ENCODE measurements at places on chromosomes 4 and X.

DNA sequence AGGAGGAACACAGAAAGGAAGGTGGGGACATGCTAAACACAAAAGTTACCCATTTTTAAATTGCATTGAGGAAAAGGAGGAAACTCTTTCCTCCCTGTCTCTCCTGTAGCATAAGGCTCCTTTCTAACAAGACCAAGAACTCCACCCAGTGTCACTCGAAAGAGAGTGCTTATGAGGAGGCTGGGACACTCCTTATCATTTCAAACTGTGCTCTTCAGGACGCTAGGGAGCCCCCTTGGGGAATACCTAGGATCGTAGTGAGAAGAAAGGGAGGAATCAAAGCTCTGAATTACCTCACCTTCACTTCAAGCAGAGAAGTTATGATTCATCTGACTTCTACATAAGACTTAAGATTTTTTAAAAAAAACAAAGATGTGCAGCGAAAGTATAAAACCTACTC lies 65.5 kb downstream of the F9 start:
- H3K27me3 ChIP-seq = no peaks in the 10 kb centered on the region
- H3K27ac ChIP-seq = no peak overlapping the region
- H3K4me3 ChIP-seq = no peak overlapping the region
- H3K4me1 ChIP-seq = no peaks in the 10 kb centered on the region
- no peaks in the 10 kb centered on the region for H3K36me3 ChIP-seq
- DNase-seq = no peak

- no peak overlapping the region for H3K27ac ChIP-seq
- H3K36me3 ChIP-seq = no peaks in the 10 kb centered on the region
- H3K4me1 ChIP-seq = no peaks in the 10 kb centered on the region
- DNase-seq = no peak
- no peak overlapping the region for H3K4me3 ChIP-seq
These were observed 145.0 kb upstream of the LEF1 start for GRCh38 chr4:108313546-108314339.

DNA sequence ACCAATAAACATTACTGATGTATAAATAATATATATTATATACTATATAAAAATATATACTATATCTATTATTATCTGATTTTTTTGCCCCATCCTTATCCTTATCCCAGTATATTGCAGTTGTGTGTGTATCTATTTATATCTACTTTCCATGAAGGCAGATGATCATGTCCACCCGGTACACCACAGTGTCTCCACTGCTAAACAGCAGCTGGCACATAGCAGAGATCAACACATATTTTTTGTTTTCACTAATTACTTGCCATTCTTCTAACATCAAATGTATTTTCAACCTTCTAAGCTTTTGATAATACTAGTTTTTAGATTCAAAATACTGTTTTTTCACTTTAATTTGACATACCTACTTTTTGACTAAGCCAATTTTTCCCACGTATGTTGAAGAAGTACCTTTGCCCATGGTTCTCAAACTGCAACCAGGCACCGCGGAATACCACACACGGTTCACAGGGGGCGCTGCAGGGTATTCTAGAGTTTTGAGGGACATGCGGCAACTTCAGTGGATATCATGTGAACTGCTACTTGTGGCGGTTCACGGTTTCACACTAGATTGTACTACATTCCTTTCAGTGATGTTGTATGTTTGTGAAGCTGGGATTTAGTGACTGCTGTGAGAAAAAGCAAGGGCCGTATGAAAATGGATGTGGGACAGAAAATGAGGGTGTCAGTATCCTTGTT lies 182.5 kb upstream of the NPY2R start:
- no peaks in the 10 kb centered on the region for H3K27me3 ChIP-seq
- no peak overlapping the region for H3K27ac ChIP-seq
- H3K4me3 ChIP-seq = no peak overlapping the region
- H3K36me3 ChIP-seq = no peaks in the 10 kb centered on the region
- DNase-seq = peak; percentile 95
- peaks cover 5% of the 10 kb centered on the region for H3K4me1 ChIP-seq

GRCh38 chrX:4754878-4755604 lies 1041.6 kb upstream of the PRKX start:
- no peaks in the 10 kb centered on the region for H3K27me3 ChIP-seq
- no peak overlapping the region for H3K27ac ChIP-seq
- no peaks in the 10 kb centered on the region for H3K36me3 ChIP-seq
- DNase-seq = no peak

DNA sequence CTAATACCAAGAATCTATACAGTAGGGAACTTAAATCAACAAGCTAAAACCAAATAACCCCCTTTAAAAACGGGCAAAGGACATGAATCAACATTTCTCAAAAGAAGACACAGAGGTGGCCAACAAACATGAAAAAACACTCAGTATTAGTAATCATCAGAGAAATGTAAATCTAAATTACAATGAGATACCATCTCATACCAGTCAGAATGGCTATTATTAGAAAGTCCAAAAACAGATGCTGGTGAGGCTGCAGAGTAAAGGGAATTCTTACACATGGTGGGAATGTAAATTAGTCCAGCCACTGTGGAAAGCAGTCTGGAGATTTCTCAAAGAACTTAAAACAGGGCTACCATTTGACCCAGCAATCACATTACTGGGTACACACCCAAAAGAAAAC lies 167.8 kb downstream of the PACRGL start:
- H3K27me3 ChIP-seq = no peaks in the 10 kb centered on the region
- no peaks in the 10 kb centered on the region for H3K4me1 ChIP-seq
- DNase-seq = no peak
- H3K27ac ChIP-seq = no peak overlapping the region
- H3K4me3 ChIP-seq = no peak overlapping the region

DNA sequence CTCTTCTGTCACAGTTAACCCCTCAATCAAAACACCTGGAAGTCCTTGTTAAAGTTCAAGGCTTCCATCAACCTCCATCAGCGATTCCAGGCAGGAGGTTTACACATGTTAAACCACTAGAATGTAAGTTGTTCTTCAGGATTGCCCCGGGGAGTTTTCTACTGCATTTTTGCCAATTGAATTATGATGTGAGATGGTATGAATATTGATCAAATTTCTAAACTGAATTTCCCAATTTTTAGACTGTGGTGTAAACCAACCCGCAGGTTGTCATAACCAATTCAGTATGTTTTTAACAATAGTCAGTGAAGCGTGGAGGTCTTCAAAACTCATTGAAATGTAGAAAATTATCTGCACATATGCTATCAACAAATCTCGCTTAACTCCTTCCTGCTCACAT lies 21.2 kb upstream of the TENM3 start:
- no peaks in the 10 kb centered on the region for H3K4me1 ChIP-seq
- no peak for DNase-seq
- no peak overlapping the region for H3K4me3 ChIP-seq
- no peak overlapping the region for H3K27ac ChIP-seq

- peaks cover 58% of the 10 kb centered on the region for H3K36me3 ChIP-seq
- DNase-seq = no peak
- no peak overlapping the region for H3K4me3 ChIP-seq
- no peak overlapping the region for H3K27ac ChIP-seq
These were observed 22.9 kb downstream of the OCIAD1 start for GRCh38 chr4:48853604-48854394.

- H3K4me1 ChIP-seq = no peaks in the 10 kb centered on the region
- H3K27ac ChIP-seq = no peak overlapping the region
- no peaks in the 10 kb centered on the region for H3K27me3 ChIP-seq
- no peak for DNase-seq
These were observed 319.6 kb upstream of the BMP3 start for GRCh38 chr4:80710748-80711451.

DNA sequence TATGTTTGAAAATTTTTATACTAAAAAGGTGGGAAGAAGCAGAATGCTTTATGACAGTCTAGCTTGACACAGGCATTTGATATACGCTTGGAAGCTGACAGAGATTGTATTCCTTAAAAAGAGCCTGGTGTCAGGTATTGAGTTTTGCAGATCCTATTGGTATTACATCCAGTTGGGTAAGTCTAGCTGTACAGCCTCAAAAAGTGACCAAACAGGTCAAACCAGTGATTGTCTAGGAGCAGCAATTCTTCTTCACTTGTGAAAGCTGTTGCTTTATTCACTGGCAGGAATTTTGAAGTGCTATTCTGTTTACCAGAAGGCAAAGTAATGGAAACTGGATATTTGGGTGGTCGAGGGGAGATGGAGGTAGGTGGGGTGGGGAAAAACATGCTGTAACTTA lies 77.5 kb downstream of the UCHL1 start:
- no peaks in the 10 kb centered on the region for H3K4me1 ChIP-seq
- no peaks in the 10 kb centered on the region for H3K36me3 ChIP-seq
- DNase-seq = no peak
- no peak overlapping the region for H3K4me3 ChIP-seq
- no peak overlapping the region for H3K27ac ChIP-seq

DNA sequence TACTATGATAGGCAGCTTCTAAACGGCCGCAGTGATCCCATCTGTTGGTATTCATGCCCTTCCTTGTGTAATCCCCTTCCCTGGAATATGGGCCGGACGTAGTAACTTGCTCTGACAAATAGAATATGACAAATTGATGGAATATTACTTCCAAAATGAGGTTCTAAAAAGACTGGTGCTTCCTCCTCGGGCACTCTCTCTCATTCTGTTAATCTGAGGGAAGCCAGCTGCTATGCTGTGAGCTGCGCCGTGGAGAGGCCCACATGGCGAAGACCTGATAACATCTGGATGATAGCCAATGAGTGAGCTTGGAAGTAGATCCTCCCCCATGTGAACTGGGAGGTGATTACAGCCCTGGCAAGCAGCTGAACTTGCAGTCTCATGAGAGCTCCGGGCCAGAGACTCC lies 27.2 kb upstream of the SLC25A4 start:
- no peaks in the 10 kb centered on the region for H3K36me3 ChIP-seq
- no peaks in the 10 kb centered on the region for H3K27me3 ChIP-seq
- no peak overlapping the region for H3K27ac ChIP-seq
- no peak for DNase-seq
- H3K4me1 ChIP-seq = no peaks in the 10 kb centered on the region
- H3K4me3 ChIP-seq = no peak overlapping the region

- H3K27ac ChIP-seq = no peak overlapping the region
- H3K4me1 ChIP-seq = no peaks in the 10 kb centered on the region
- H3K27me3 ChIP-seq = no peaks in the 10 kb centered on the region
- no peak overlapping the region for H3K4me3 ChIP-seq
- no peak for DNase-seq
- no peaks in the 10 kb centered on the region for H3K36me3 ChIP-seq
These were observed 1.0 kb upstream of the TBC1D9 start for GRCh38 chr4:140757232-140757630.

DNA sequence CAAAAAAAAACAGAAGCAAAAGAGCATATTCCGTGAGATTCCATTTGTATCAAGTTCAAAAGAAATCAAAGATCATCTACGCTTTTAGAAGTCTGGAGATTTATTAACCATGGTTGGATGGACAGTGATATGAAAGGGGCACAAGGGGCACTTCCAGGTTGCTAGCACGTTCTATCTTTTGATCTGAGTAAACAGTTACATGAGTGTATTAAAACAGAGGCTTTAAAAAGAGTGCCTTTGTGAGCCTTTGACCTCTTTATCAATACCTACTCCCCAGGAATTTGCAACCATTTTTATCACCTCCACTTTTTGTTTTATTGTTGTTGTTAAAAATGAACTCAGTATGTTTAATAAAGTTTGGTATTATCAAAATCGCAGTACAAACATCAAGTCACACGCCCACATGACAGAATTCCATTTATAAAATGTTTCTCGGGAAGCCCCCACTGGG lies 72.4 kb upstream of the UCP1 start:
- H3K4me1 ChIP-seq = no peaks in the 10 kb centered on the region
- no peak overlapping the region for H3K27ac ChIP-seq
- no peaks in the 10 kb centered on the region for H3K36me3 ChIP-seq
- peak; percentile 25 for DNase-seq

GRCh38 chrX:46386511-46386910 lies 158.7 kb downstream of the ZNF674 start:
- no peaks in the 10 kb centered on the region for H3K27me3 ChIP-seq
- no peaks in the 10 kb centered on the region for H3K4me1 ChIP-seq
- H3K4me3 ChIP-seq = no peak overlapping the region

DNA sequence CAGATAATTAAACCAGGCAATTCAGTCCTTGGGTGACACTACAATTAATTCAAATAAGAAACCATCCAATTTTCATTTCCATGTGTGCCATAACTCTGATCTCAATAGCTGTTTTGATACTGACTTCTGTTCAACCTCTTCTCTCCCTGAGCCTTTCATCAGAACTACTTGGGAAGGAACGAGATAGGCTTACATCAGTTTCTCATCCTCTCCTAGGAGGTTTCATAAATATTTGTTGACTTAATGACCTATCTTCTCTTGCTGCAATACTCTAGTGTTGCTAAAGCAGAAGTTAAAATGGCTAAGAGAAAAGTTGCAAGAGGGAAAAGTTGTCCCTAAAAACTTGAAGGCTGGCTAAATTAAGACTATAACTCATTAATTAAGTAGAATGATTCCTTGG lies 41.8 kb downstream of the PRKG2 start:
- no peak overlapping the region for H3K4me3 ChIP-seq
- H3K27me3 ChIP-seq = no peaks in the 10 kb centered on the region
- H3K36me3 ChIP-seq = no peaks in the 10 kb centered on the region

GRCh38 chrX:113833096-113834055 lies 750.5 kb upstream of the HTR2C start:
- H3K4me3 ChIP-seq = no peak overlapping the region
- H3K36me3 ChIP-seq = no peaks in the 10 kb centered on the region
- no peak overlapping the region for H3K27ac ChIP-seq
- no peaks in the 10 kb centered on the region for H3K27me3 ChIP-seq

GRCh38 chrX:155179346-155179997 lies 36.8 kb upstream of the VBP1 start:
- H3K27ac ChIP-seq = no peak overlapping the region
- H3K36me3 ChIP-seq = no peaks in the 10 kb centered on the region
- no peak overlapping the region for H3K4me3 ChIP-seq
- no peaks in the 10 kb centered on the region for H3K4me1 ChIP-seq

GRCh38 chr4:165345666-165346417 lies 18.4 kb downstream of the MSMO1 start:
- no peaks in the 10 kb centered on the region for H3K4me1 ChIP-seq
- H3K4me3 ChIP-seq = no peak overlapping the region
- no peak for DNase-seq
- no peak overlapping the region for H3K27ac ChIP-seq
- peaks cover 23% of the 10 kb centered on the region for H3K36me3 ChIP-seq
- H3K27me3 ChIP-seq = no peaks in the 10 kb centered on the region

DNA sequence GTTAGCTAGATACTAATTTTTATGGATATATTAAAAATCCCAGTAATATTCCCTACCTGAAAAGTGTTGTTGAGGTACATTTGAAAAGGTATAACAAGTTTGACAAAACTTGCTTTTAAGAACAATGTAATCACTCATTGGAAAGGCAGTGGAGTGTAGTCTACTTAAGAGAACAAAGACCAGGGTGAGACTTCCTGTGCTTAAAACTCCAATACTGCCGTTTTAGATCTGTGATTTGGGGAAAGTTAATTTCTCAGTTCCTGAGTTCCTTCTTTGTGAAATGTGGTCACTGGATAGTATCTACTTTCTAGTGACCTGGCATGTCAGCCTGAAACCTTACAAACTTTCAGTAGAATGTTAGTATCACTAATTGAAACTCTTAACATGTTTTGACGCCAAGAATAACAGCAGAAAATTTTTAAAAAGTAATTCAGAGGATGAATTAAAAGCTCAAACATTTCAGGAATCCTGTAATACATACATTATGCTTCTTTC lies 56.8 kb downstream of the PCDH7 start:
- DNase-seq = no peak
- H3K36me3 ChIP-seq = no peaks in the 10 kb centered on the region
